ENCODE measurements at places on chromosomes 11 and 22.

DNA sequence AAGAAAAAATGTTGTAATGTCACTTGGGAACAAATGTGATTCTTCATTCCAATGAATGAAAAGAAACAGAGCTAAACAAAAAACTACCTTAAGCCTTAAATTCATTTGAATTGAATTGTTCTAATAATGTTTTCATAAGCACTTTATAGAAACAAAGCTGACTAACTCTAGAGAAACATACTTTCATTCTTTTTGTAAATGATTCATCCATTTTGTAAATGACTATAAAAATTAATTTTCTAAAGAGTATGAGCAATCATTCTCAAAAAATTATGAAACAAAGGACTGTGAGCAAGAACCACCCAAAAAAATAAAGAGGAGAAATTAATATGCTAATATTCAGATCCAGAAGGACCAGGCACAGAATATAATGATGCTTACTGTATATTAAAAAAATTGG is 986.5 kb upstream of the CHORDC1 start:
- no peak for DNase-seq

DNA sequence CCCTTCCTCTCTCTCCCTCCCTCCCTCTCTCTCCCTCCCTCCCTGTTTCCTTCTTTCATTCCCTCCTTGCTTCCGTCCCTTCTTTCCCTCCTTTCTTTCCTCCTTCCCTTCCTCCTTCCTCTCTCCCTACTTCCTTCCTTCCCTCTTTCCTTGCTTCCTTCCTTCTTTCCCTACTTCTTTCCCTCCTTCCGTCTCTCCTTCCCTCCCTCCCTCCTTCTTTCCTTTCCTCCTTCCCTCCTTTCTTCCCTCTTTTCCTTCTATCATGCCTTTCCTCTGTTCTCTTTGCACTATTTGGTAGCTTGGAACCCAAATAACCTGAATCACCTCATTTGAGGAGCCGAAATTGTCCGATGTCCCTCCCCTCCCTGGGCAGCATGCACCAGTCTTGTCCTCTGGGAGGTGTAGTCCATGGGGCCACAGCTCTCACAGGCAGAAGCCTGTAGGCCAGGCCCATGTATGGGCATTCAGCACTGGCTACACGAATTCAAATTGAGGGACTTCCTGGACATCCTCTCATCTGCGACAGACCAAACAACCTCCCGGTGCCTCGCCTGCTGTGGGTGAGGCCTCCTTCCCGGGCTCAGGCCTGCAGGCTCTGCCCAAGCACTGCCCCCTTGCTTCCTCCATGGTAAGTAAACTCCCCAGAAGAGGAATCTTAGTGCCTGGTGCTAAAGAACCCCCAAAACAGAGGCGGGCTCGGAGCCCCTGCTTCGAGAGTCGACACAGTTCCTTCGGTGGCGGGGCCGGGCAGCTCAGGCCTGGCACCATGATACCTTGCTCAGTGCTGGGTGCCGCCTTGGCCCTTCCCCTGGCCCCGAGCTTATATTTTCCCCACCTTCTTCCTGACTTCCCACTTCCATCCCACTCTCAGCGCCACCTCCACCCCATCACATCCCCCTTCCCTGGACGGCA is 454.1 kb upstream of the CADM1 start:
- no peak for DNase-seq

DNA sequence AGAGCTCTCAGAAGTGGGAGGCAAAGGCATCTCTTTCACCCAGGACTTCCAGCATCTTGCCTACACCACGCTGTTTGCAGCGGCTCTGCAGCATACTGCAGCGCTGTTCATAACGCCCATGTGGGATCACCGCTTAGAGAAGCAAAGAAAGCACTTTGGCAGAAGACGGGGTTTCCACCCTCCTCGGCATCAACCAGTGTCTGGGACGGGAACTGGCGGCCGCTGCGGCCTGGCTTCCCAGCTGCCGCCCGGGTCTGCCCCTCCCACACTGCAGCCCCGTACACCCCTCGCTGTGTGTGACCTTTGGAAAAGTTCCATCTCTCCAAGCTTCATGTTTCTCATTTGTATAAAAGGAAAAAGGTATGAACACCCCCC is 545 bp upstream of the TIRAP start:
- DNase-seq = no peak

DNA sequence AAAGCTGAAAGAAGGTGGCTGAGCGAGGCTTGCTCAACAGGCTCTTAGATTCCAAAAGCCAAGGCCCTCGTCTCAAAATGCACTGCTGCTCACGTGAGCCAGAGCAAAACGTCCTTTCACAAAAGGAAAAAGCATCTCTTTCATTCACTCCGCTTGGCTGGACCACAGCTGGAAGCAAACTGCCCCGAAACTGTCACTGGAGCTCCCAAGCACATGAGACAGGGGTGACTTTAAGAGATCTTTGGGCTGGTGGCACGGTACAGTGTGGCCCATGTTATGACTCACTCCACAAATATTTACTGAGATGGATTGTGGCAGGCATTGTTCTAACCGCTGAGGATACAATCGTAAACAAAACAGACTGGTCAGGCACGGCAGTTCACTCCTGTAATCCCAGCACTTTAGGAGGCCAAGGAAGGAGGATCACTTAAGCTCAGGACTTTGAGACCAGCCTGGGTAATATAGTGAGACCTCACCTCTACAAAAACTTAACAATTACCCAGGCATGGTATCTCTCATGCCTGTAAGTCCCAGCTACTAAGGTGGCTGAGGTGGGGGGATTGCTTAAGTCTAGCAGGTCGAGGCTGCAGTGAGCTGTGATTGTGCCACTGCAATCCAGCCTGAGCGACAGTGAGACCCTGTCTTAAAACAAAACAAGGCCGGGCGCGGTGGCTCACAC is 3.6 kb downstream of the PLA2G6 start:
- DNase-seq = no peak

DNA sequence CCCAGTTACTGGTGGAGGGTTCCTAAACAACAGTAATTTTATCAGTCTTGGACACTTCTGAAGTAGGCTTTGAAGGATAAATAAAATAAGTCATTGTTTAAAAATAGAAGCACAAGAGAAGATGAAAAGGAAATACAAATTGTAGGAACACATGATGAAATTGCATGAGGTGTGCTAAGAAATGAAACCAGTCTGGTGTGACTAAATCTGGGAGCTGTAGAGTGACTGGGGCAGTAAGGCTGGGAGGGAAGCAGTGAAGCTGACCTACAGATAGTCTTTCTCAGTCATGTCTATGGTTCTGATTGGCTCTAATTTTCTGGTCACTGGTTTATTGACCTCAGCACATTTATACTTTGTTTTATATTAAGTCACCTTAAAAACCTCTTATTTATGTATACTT is 139.1 kb downstream of the SLC17A6 start:
- no peak for DNase-seq

DNA sequence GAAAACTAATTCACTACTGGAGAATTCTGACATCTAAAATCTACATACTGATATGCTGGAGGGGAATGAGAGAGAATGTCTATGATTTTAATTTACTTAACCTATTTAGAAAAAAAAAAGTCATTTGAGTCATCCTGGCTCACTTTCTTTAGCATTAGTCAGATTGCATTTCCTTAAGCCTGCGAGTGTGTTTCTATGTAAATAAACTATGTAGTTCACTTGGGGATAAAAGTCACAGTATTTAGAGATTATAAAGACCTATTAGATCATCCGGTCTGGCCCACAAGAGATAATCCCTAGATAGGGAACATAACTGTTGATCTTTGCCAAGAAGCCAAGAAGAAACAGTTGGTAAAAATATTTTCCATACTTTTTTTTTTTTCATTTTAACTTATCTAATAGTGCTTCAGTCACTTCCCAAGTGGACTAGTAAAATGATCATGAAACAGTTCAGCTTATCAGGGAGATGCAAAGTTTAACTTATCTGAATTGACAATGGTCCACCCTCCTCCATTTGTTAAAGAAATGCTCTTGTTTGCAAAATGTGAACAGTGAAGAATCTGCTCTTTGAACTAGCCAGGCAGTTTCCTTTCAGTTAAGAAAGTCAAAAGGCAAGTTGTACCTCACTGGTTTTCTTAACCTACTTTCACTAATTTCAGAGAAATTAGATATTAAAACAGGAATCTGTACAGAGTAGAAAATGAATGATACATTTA is 21.2 kb upstream of the BLID start:
- DNase-seq = peak; percentile 82

- no peak for DNase-seq
Measured at GRCh38 chr22:39433476-39434242, 23.2 kb upstream of the MGAT3 start.

DNA sequence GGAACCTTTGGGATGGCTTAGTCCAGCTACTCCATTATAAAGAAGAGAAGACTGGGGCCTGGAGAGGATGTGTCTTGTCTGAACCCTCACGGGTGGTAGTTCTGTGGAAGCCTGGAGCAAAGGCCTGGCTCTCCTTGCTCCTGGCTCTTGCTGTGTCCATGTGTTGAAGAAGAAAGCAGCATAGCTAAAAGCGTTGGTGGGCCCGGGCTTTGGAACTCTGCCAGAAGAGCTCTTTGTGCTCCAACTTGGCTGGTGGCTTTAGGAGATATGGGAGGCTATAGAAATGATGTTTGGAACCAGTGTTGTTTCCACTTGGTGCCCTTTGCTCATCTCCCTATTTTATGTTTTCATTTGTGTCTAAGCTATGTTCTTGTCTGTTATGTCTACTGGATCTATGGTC is 131.1 kb downstream of the DBX1 start:
- no peak for DNase-seq

DNA sequence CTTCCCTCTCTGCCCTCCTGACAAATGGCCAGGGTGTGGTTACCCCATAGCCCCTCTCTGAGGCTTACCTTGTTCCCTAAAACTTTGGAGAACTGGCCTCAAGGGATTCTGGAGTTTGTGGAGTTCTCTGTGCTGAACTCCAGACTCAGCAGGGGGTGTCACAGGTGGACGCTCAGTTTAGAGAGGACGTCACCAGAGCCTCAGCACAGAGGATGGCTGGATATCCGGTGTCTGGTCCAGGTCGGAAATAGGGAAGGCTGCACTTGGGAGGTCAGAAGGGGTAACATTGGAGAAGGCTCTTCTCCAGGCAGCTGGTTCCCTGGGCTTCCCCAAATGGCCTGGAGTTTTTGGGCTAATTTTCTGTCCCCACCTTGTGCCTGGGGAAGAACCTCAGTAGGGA is 64.2 kb downstream of the ADAMTS15 start:
- DNase-seq = no peak

DNA sequence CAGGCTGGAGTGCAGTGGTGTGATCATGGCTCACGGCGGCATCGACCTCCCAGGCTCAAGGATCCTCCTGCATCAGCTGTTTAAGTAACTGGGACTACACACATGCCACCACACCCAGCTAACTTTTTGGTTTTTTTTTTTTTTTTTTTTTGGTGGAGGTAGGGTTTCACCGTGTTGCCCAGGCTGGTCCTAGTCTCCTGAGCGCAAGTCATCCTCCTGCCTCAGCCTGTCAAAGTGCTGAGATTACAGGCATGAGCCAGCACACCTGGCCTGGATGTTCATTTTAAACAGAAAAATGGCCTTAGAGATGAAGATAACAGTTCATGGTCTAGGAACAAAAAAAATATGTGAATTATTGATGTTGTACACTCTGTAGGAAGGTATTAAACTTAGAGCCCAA is 13.6 kb upstream of the SLC25A18 start:
- DNase-seq = no peak

DNA sequence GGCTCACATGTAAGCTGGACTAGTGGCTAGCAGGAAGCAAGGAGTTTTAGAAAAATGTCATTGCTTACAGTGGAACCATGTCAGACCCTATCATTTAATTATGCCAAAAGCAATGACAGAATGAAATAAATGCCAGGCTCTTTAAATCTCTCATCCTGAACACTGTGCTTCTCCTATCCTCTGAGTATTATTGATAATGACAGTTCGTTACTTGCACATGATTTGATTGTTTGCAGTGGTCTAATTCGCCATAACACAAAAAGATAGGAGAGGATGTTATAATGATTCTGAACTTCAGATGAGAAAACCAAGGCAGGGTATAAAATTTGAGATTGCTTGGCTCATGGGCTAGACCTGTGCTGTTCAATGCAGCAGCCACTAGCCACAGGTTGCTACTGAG is 68.2 kb downstream of the FLI1 start:
- no peak for DNase-seq

DNA sequence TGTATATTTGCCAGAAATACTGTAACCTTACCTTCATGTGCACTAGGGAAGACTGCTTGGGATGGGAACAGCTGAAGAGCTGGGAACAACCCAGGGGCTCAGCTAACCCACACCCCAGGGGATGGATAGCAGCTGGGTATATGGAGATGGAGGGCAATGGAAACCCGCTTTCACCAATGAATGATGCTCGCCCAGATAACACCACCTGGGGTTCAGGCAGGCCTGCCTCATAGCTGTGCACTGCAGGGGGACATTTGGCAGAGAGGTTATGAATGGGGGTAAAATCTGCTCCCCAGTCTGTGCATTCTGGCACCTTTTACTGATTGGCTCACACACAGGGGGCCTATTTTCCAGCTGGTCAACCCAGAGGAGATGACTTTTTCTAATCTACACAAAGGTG is 170.7 kb downstream of the CHST1 start:
- no peak for DNase-seq

- DNase-seq = no peak
Measured at GRCh38 chr11:14676068-14676467, 32.5 kb downstream of the PDE3B start.

- no peak for DNase-seq
Measured at GRCh38 chr11:959027-959426, 33.4 kb downstream of the AP2A2 start.

GRCh38 chr11:4830346-4830745 is 9.2 kb downstream of the OR51F2 start:
- no peak for DNase-seq

GRCh38 chr11:61609980-61610366 is 29.1 kb upstream of the SYT7 start:
- DNase-seq = no peak

DNA sequence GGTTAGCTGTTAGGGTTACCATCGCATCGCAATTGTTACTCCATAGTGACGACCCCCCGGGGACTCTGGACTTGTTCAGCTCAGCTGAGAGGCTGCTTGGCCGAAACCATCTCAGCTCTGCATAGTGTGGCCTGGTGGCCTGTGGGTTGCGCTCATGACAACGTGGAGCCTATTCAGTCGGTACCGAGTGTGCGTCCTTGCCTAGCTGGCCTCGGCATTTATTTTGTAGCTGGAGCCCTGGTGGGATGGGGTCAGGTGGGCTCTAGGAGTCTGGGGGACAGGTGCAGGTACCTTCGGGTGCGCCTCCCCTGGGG is 13.5 kb downstream of the LRP5 start:
- DNase-seq = no peak

GRCh38 chr11:75076671-75077070 is 20.0 kb downstream of the OR2AT4 start:
- no peak for DNase-seq
